ENCODE measurements at places on chromosomes 2 and 18.
A peak's percentile ranks its signal among the peaks of the same experiment; 100 is the strongest.

DNA sequence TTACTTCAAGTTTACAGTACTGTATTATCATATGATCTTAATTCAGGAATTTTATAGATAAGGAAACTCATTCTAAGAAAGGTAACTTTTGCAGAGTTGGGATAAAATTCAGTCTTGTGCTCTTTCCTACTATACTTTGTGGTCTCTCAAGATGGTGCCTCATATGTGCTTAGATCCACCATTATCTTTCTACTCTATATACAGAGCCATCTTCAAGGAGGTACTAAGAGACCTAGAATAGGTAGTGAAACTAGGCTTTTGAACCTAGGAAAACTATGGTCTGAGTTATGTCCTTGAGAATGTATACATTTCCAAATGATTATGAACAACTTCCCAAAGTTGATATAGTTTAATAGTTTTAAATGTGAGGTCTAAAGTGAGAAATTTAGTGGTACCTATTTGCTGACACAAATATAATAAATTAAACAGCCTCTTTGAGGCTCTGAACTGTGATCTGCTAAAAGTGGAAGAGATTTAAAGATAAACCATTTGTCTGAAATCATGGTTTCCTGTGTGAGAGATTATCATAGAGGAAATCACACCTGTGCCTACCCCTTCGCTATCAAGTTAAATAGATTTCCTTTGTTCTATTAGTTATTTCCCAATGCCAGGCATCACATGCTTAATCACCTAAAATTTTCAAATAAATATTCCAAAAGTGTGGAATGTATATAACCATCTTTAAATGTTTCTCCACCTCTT lies 27.2 kb downstream of the ACAA2 start:
- no peak for DNase-seq

GRCh38 chr2:68282811-68283418 lies 30.6 kb upstream of the PPP3R1 start:
- DNase-seq, result no peak

- no peak for DNase-seq
These were observed 61.4 kb downstream of the LRATD1 start for GRCh38 chr2:14693874-14694273.

GRCh38 chr18:77072566-77072965 lies 60.0 kb downstream of the MBP start:
- DNase-seq, result no peak

- DNase-seq, result no peak
These were observed 1.0 kb upstream of the LDLRAD4 start for GRCh38 chr18:13217466-13217961.

GRCh38 chr2:69972822-69973221 lies 11.4 kb upstream of the ASPRV1 start:
- DNase-seq, result no peak

DNA sequence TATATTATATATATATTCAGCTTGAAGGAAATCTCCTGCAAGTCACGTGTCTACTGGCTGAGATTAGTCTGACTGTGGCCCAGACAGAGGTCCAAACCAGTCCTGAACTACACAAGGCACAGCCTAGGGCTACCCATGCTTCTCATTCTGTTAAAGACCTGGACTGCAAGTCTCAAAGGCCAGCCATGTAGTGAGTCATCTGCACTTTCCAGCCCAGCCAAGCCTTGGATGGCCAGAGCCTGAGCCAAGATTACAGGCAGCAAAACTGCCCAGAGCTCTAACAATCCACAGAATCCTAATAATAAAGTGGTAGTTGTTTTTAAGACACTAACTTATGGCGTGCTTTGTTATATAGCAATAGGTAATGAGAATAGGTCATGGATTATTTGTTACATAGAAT lies 259.6 kb downstream of the SS18 start:
- DNase-seq, result no peak

GRCh38 chr2:180952082-180952481 lies 28.3 kb upstream of the UBE2E3 start:
- no peak for DNase-seq

GRCh38 chr2:120921457-120921856 lies 185.8 kb downstream of the GLI2 start:
- DNase-seq, result no peak

- DNase-seq, result no peak
These were observed 1468.3 kb downstream of the LRP1B start for GRCh38 chr2:140662504-140662903.

DNA sequence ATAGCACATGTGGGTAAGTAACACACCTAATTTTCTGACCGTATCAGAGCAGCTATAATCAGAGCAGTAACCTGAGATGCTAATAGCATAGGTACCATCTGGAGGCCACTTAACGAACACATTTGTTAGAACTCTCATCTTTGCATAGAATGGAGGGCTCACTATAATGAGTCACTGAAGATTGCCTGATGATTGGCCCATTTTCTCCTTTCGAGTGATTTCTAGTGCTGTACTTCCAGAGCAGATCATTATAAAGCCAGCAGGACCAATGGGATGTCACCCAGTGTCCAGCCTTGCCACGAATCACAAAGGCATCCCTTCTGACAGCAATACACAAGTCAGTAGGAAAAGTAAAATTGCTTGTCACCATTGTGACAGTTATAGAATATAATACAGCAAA lies 81.7 kb upstream of the REV1 start:
- peak; percentile 96 for DNase-seq

- no peak for DNase-seq
These were observed 74.6 kb downstream of the AFF3 start for GRCh38 chr2:100067784-100068183.

DNA sequence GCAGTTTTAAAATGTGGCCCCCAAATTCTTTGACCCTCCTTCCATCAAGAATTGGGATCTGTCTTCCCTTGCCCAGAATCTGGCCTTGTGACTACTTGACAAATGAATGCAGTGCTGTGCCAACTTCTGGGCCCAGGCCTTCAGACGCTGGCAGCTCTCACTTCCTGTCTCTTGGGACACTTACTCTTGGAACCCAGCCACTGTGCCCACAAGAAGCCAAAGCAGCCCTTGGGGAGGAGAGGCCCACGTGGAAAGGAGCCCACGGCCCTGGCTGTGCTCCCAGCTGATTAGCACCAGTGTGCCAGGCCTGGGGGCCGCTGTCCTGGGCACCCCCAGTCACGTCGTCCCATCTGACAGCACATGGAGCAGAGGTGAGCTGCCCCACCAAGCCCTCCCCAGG lies 56.6 kb downstream of the RPL37A start:
- DNase-seq, result no peak

GRCh38 chr18:9547782-9548181 lies 66.6 kb downstream of the PPP4R1 start:
- no peak for DNase-seq

DNA sequence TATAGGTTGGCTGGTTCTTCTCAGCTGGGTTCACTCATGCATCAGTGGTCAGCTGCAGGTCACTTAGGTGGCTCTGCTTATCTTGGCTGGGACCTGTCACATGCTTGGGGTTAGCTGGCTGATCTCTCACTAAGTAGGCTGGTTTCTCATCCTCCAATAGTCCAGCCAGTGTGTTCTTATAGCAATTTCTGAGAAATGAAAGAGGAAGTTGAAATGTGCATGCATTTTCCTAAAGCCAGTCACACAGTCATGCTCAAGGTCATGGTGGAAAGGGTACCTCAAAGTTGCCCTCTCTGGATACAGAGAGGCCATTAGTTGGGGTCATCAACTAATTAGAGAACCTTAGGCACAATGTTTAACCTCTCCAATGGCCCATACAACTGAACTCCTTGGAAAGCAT lies 64.4 kb downstream of the KLHL29 start:
- no peak for DNase-seq

- DNase-seq, result no peak
These were observed 156.5 kb downstream of the MYO5B start for GRCh38 chr18:50038448-50038847.

GRCh38 chr2:10083692-10084211 lies 3.5 kb upstream of the CYS1 start:
- no peak for DNase-seq

DNA sequence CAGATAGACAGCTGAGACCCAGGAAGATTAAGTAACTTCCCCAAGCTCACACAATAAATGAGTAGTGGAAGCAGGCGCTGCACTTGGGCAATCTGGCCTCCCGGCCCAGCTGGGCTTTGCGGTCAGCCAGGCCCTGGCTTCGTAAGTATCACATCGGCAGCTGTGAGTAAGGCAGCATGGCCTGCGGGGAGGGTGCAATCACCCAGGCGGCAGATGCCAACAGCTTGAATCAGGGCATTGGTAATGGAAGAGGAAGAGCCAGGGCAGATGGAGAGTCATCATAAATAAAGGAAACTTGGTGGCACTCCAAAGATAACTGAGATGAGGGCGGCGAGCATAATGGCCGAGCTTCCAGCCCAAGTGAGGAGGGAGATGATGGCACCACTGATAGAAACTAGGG lies 217.9 kb upstream of the PID1 start:
- DNase-seq, result no peak

- no peak for DNase-seq
These were observed 1.9 kb upstream of the NABP1 start for GRCh38 chr2:191675807-191676721.

GRCh38 chr2:150296770-150297546 lies 190.5 kb downstream of the RND3 start:
- no peak for DNase-seq

DNA sequence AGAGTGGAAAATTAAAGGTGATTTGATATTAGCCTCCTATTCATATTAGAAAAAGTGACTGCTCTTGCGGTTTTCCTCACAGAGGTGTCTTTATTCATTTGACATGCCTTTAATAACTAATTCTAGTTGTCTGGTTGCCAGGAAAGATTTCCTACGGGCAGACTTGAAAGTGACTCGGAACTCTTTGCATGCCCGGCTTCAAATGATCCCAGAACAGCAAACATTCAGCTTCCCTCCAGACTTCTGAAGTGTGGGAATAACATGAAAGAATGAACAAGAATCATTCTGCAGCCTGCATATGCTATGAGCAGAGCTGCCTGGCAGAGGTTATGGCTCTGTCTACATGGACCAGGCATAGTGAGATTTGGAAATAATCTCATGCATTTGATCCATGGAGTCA lies 89.6 kb upstream of the PKDCC start:
- no peak for DNase-seq

- no peak for DNase-seq
These were observed 11.8 kb upstream of the SULT1C3 start for GRCh38 chr2:108228006-108228405.

DNA sequence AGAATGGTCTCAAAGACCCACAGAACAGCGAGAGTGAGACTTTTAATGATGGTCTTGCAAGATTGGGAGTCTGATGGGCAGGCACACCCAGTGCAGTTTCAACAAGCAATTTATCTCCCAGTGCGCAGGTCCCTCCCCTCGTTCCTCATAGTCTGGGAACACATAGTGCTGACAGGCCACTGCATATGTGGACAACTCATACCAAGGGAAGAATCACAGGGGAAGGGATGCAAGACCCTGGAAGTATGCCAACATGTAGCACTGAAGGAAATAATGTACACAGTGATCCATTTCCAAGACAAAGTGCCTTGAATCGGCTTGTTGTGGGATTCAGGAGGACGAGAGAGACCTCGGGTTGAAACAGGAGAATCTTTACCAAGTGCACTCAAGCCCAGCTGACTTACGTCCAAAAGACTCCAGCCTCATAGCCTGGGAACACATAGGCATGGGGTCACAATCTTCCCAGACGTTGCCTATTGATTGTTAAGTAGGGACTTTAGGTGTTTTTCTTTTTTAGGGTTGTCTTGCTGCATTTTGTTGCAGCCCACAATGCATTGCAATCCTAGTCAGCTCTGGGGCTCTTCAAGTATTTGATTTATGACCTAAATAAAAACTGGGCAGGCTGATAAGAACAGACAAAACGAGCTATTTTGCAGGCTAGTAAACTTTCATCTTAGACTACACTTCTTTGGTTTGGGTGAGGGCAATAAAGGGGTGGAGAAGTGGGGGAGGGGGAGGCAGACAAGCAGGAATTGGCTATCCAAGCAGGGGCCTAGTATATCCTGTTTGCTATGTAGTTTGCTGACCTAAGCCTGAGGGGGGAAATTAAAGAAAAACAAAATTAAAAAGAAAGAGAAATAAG lies 24.7 kb upstream of the SERPINB5 start:
- DNase-seq, result no peak

GRCh38 chr2:152307863-152308262 lies 27.1 kb upstream of the FMNL2 start:
- DNase-seq, result no peak

- DNase-seq, result no peak
These were observed 97.9 kb upstream of the NOL4 start for GRCh38 chr18:34322365-34323289.

GRCh38 chr18:2976218-2977132 lies 36.5 kb downstream of the LPIN2 start:
- no peak for DNase-seq

- no peak for DNase-seq
These were observed 457.9 kb downstream of the TSN start for GRCh38 chr2:122213312-122213711.

DNA sequence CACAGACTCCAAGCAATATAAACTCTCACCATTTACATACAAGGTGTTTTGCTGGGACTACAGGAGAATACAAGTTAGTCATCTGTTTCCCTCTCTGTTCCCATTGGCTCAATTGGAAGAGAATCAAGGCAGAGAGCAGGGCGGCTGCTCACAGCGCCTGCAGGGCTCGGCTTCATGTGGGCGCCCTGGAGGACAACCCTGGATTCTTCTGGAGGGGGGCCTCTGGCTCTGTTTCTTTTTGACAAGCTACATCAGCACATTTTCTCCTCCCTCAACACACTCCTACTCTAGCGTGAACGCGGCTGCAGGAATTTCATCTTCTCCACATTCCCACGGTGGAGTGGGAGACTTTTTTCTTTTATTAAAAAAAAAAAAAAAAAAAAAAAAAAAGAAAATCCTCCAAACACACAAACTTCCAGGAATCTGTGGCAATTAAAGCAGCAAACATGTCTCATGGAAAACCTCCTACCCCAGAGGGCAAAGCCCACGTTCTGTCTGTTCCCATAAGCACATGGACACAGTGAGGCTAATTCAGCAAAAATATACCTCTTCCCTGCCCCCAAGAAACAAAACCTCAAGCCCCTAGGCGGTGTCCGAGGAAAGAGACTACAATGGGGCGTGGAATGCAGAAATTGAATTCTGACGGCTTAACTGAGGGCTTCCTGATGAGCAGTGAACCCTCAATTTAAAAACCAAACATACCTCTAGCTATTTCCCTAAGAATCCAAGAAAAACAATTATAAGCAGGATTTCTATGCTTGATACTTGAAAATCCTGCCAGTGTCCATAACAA lies 50.6 kb downstream of the PARD6G start:
- DNase-seq, result no peak

- no peak for DNase-seq
These were observed 209.7 kb upstream of the COPS8 start for GRCh38 chr2:236875906-236876505.

GRCh38 chr2:168775837-168776236 lies 26.6 kb upstream of the NOSTRIN start:
- no peak for DNase-seq

- no peak for DNase-seq
These were observed 16.7 kb upstream of the MRPL33 start for GRCh38 chr2:27754831-27755230.

GRCh38 chr2:229342376-229342775 lies 71.3 kb upstream of the PID1 start:
- no peak for DNase-seq

GRCh38 chr18:64037812-64038414 lies 68.0 kb downstream of the SERPINB8 start:
- DNase-seq, result no peak

- DNase-seq, result no peak
These were observed 7.6 kb upstream of the C18orf32 start for GRCh38 chr18:49494660-49495059.

- no peak for DNase-seq
These were observed 157.8 kb downstream of the BCL2 start for GRCh38 chr18:63161761-63162195.
